Stimulated activated CD4-positive, alpha-beta T cell treated with anti-CD3 and anti-CD28 coated beads, Interleukin-4, amount 100 ng/mL, for 48 hours (primary cell): ENCODE measurements at places on chromosomes 7 and 10.

GRCh38 chr7:105426606-105427146 is 38.0 kb upstream of the SRPK2 start:
- no peak for DNase-seq

DNA sequence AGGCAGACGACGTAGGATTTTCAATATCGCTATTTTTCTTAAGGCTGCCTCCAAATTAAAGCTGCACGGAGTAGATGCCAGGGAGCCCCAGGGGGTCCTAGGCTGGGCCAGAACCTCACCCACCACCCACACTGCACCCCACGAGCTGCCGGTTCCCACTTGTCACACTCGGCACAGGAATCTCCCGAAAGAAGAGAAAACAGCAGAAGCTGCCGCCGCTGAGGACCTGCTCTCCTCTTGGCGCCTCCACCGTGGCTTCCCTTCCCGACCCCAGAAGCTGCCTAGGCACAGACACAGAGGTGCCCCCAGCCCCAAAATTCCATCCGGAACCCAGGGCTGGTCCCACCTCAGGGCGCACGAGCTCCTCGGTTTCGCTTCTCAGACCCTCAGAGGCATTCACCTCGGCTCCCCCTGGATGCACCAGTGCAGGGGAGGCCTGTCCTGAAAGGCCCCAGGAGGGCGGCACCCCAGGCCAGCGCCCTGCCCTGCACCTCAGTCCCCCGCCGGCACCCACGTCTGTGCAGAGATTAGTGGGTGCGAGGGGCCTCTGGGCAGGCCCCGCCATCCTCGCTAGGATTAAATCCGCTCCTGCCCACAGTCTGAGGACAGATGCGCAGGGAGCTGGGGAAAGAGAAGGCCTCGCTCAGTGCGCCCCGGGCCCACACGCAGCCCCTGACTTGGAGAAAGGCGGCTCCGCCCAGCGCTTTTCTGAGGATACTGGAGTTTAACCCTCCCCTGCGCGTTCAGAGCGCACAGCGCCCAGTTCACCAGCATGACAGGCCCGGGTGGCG is 99.2 kb downstream of the PTPRN2 start:
- no peak for DNase-seq

- DNase-seq, result no peak
These were observed 83.1 kb downstream of the HIBADH start for GRCh38 chr7:27579565-27579964.

DNA sequence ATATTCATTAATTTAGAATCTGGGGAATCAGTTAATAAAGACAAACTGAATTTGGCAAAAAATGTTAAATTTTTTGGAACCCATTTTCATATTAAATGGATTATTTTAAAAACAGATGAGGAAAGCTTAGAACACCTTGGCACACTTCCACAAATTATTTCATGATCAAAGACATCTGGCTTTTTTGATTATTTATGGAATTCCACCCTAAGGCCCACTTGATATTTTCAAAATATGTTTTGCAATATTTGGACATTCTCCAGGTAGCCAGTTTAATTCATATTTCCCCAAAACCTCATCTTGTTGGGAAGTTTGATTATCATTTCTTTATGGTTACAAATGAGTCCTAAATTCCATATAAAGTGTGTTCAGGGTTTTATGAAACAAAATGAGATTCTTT is 129.9 kb downstream of the DOCK4 start:
- no peak for DNase-seq

DNA sequence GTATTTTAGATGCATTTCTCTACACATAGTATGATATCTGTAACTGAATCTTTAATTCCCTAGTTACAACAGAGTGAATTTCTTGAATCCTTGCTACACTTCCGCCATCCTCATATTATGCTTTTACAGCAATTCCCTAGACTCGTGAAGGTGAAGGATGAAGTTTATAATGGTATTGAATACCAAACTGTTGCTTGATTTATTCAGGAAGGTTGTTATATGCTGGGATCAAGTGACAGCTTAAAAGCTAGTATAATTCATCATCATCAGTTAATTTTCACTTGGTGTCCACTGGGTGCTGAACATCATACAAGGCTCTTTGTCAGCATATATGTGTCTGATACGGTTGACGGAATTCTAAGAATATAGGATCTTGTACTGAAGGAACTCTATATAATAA is 47.2 kb downstream of the MDFIC start:
- no peak for DNase-seq

DNA sequence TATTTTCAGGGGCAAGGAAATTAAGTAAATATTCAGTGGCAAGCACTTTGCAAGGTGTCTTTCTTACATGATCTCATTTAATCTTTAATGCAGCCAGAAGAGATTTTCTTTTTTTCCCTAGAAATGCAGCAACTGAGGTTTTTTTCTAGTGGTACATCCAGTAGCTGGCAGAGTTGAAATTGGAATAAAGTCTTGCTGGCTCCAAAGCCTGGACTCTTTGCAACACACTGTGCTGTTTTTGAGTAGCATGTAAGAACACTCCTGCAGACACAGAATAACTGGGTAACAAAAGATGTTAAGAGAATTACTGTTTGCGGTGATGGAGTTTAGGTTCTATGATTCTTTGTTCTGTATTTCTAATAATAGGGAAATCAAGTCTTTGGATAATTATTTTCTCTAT is 123.6 kb downstream of the PON1 start:
- no peak for DNase-seq

DNA sequence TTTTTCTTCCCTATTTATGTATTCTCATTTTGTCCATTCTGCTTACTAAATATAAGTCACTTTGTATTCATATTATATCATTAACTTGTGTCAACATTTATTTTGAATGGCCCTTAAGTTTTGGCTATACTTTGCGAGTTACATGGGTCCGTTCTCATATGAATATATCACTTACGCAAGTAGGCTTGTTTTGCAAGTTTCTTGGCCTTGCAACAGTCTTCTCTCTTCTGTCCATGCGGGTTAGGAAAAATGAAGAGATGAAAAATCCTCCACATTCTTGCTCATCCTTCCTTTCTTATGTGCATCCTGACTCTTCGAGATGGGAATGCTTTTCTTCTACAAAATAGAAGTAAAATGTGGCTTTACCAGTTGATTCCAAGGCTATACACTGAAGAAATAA is 82.8 kb downstream of the GPR158 start:
- DNase-seq, result no peak

DNA sequence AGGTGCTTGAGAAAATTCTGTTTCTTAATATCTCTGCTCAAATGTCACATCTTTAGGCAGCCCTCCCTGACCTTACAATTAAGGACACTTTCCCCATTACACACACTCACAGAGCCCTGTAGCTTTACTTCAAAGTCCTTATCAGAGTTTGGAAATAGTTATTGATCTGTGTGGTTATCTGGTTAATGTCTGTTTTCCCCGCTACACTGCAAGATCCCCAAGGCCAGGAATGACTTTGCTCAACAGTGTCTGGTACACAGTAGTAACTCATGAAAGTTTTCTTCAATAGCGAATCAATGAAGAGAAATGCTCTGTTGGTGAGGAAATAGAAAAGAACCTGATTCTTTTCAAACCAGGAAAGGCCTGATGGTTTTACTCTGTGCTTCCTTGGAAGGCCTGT is 554.4 kb downstream of the REEP3 start:
- DNase-seq, result no peak

DNA sequence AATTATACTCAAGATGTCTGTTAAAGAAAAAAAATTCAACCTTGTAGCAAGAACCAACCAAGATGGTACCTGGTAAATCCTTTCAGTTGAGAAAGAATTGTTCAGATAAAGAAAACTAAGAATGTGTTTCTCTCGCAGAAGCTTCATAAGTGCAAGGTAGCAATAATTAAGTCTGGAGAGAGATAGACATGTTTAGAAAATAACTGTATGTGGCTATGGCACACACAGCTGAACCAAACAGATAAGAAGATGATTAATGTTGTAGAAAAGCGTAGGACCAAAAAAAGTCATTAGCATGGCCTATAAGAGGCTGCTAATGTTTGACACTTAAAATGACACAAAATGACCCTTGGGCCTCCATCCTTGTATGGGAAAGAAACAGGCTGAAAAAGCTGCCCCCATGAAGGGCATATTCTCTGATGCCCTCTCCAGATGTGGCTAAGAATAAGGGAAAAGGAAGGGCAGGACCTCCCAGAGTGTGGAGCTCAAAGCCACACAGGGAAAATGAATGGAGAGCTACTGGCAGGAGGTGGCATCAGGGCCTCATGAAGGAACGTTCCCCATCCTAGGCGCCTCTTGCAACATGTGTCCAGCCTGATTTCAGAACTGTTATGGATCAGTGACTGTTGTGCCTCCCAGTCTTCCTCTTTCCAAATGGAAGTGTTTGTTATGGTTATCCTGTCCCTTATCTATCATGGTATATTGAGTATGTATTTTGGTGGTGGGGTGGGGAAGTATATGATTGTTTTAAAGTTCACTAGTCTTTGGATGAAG is 30.7 kb downstream of the TLL2 start:
- DNase-seq, result no peak

GRCh38 chr7:101754424-101755159 is 62.8 kb upstream of the CUX1 start:
- DNase-seq, result no peak

DNA sequence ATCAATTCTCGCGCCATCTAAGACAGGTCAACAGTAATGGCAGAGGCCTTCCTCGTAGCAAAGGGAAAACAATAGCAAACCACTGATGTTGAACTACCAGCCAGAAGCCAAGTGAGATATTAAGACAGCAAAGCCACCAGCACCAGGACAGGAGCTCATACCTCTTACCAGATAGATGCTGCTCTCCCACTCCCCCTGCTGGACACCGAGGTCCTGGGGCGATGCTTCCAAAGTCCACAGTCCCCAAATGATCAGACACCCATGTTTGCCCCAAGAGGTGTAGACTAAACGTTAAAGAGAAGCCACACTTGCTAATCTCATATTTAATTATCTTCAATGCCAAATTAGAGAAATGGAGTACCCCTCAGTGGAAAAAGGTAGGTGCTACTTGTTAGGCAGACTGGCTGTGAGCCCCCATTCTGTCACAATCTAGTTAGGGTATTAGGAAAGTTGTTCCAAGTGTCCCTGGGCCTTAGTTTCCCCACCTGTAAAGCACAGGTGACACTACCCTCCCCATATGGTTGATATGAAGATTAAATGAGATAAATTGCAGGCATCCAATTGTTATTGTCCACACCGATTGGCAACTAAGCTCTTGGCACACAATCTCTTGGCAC is 39.9 kb downstream of the TOMM7 start:
- peak; percentile 71 for DNase-seq

DNA sequence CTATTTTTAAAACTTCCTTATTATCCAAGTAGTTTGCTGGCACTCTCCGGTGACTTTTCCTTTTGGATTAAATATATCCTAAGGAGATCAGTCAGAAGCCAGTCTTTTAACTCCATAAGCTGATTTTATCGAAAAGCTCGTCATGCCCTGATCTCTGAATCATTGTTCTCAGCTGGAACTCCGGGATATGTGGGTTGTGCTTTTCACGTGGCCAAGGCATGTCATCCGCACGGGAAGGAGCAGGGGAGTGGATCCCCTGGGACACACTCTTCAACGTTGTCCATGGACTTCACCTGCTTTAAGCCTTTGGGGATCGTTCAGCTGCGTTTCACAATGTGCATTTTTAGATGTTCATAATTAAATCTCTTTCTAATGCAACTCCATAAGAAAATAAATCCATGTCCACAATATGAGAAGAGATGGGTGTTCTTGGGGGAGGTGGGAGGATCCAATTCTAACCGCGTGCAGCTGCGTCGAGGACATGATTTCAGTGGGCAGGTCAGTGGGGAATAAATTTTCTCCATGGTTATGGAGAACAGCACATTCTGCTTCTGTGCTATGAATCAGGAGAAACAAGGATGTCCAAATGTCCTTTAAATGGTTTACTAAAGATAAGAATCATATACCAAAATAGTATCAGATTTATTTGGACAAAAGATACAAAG is 229.5 kb upstream of the ADARB2 start:
- no peak for DNase-seq

GRCh38 chr7:46589286-46589685 is 668.2 kb upstream of the IGFBP3 start:
- DNase-seq, result no peak

GRCh38 chr10:69855346-69856111 is 53.8 kb downstream of the COL13A1 start:
- no peak for DNase-seq

GRCh38 chr10:71878327-71879034 is 27.4 kb upstream of the PSAP start:
- DNase-seq, result no peak

DNA sequence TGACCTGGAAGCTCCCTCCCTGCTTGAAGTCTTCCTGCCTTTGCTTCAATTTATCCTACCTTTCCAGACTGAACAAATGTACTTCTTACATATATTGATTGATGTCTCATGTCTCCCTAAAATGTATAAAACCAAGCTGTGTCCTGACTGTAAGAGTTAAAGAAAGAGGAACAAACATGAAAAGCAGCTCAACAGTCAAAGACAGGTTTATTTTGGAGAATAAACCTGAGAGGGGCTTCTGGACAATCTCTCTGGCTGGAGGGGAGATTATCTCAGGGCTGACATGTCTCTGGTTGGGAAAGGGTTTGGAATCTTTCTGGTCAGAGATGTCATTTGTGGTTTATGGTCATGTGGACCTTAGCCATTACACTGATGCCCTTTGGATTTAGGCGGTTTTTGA is 41.0 kb downstream of the OR13A1 start:
- DNase-seq, result no peak

GRCh38 chr7:118502235-118502634 is 277.7 kb downstream of the ANKRD7 start:
- DNase-seq, result no peak
